ENCODE measurements at places on chromosomes 11 and 22. TPM values are rescaled to one million over a fixed set of nuclear protein-coding genes. Genes with fewer than 3 reads are reported as not detected.

TRIM6 gene
- total RNA-seq = 0.91 TPM

DNA sequence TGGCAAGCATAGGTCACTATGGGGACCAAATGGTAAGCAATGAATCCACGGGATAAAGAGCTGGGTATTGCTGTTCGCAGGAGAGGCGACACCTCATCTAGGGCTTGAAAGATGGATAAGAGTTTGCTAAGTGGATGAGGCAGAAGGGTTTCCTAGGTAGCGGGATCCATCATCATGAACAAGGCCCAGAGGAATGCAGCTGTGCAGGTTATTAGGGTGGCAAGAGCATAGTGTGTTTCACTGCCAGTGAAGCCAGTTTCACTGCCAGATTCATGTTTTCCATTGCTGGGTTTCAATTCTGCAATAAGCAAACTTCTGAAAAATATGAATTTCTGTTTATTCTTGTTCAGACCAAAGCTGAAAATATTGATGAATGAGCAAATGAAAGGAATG is 27.2 kb downstream of the WEE1 start:
- DNase-seq = no peak

- DNase-seq = no peak
Measured at GRCh38 chr22:35799150-35799549, 81.5 kb downstream of the APOL5 start.

GRCh38 chr11:109734566-109734965 is 312.6 kb downstream of the C11orf87 start:
- DNase-seq = no peak
